ENCODE measurements at places on chromosomes 1 and 21.
A peak's percentile ranks its signal among the peaks of the same experiment; 100 is the strongest.

- no peak for DNase-seq
These were observed at the start of gene ZBTB18 for GRCh38 chr1:244050835-244051444. Gene ZBTB18, plus strand, starts transcription at chr1:244051283. Its CDS starts 149 bp downstream, at chr1:244051432.

DNA sequence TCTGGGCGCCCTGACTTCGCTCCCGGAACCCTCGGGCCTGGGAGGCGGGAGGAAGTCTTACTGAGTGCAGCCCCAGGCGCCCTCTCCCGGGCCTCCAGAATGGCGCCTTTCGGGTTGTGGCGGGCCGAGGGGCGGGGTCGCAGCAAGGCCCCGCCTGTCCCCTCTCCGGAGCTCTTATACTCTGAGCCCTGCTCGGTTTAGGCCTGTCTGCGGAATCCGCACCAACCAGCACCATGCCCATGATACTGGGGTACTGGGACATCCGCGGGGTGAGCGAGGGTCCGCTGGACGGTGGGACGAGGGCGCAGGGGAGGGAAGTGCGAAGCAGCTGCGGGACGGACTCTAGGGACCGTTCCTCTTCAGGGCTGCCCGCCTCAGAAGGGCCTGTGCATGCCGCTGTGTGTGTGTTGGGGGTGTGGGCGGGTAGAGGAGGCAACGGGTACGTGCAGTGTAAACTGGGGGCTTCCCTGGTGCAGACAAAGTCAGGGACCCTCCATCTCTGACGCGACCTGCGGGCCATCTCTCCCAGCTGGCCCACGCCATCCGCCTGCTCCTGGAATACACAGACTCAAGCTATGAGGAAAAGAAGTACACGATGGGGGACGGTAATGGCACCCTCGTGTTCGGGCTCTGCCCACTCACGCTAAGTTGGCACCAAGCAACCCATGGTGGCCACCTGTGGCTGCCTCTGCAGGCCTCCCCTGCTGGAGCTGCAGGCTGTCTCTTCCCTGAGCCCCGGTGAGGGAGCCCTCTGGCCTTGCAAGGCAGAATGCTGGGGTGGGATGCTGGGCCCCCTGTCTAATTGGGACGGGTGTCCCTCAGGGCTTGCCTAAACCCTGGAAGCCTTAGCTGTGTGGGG lies at the start of gene GSTM1:
Gene GSTM1 (plus strand): TSS at position 177 of the 859 bp plus-strand sequence. CDS start 57 bp downstream, at position 234.
- no peak for DNase-seq

DNA sequence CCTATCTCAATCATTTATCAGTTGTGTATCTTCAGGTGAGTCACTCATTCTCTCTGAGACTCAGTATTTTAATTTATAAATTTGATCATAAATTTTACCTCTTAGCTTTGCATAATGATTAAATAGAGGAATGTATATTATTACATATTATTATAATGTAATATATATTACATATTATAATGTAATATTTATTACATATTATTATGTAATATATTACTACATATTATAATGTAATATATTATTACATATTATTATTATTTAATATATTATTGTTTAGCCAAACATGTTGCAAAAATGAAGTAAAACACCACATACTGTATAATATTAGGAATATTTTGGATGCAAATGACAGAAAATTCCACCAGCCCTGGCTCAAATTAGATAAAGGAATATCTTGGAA lies 104.7 kb upstream of the NFIA start:
- no peak for DNase-seq

GRCh38 chr1:150469291-150469690 lies 17.9 kb upstream of the TARS2 start:
- no peak for DNase-seq

- DNase-seq = no peak
These were observed 615 bp upstream of the MRPS15 start for GRCh38 chr1:36464605-36465393.

DNA sequence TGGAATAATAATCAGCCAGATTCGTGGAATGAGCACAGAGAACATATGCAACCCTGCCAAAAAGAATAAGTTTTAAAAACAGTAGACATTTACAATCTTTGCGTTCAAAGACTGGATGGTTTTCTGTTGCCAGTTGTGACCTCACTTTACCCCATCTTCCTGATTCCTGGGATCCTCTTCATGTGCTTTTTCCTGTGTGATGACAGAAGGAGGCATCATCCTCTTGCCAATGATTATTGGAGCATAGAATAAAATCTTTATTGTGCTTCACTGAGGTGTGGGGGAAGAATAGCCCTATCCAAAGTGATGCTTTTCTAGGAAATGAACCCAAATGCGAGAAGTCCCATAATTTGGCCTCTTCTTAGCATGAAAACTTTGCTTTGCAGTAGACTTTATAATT lies 15.0 kb upstream of the BARHL2 start:
- no peak for DNase-seq

DNA sequence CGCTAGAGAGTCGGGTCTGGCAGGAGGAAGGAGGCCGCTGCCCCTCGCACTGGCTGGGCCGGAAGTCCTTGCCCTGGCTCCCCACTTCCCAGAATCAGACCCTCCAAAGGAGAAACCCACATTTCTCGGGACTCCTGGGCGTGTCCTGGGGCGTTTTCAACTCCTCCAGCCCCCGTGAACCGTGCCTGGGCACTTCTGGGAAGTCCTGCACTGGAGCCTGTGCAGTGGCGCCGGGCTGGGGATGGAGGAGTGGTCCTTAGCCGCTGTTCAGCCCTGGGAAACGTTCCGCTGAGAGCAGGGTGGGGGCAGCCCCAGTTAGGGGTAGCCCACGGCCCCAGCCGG lies 3.0 kb downstream of the IGSF21 start:
- no peak for DNase-seq

DNA sequence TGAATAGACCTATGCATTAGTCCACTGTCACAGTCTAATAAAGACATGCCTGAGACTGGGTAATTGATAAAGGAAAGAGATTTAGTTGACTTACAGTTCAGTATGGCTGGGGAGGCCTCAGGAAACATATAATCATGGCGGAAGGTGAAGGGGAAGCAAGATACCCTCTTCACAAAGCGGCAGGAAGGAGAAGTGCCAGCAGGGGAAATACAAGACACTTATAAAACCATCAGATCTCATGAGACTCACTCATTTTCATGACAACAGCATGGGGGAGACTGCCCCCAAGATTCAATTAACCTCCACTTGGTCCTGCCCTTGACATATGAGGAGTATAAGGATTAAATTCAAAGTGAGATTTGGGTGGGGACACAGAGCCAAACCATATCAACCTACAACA lies 59.4 kb downstream of the CAPN9 start:
- DNase-seq = no peak

DNA sequence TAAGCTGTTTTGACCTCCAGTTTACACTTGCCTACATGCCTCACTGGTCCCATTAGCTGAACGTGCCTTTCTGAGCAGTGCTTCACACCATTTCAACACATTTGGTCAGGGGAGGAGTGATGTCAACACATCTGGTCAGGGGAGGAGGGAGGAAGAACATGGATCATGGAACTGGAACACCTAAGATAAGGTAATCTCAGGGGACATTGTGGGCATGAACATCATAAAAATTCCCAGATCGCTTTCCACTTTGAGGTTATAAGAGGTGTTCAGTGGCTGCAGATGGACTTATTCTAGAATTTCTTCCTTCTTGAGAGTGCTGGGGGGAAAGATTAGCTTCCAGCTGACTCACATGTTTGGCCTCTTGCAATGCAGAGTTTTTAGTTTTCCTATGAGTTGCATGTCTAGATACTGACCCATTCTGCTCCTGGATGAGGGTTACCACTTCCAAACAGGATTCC lies 2.0 kb downstream of the QSOX1 start:
- DNase-seq = no peak

DNA sequence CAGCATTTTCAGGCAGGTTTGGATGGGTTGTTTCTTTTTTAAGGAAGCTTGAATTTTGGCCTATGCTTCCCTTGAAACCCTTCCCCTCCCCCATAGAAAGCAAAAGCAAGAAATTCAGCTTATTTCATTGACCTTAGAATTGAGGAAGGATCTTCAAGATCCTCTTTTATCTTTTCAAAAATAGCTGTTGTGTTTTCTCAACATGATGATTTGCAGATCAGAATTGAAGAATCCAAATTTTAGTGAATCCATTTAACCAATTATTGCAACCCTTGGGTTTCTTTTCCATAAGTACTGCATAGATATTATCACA lies 73.7 kb downstream of the LRRC8C start:
- DNase-seq = no peak

DNA sequence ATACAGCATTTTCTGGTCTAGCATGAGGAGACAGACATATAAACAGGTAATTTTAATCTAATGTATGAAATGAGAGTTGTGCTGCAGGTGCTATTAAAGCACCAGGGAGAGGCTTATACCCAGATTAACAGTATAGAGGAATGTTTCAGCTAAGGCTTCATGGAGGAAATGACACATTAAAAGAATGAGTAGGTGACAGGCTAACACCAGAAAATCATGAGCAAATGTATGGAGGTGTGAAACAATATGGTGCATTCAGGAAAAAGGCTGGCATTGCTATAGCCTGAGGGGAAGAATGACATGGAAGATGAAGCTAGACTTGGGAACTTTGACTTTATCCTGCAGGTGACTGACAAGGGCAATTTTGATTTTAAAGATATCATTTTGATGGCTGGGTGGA lies 7.0 kb downstream of the ARPC5 start:
- no peak for DNase-seq

DNA sequence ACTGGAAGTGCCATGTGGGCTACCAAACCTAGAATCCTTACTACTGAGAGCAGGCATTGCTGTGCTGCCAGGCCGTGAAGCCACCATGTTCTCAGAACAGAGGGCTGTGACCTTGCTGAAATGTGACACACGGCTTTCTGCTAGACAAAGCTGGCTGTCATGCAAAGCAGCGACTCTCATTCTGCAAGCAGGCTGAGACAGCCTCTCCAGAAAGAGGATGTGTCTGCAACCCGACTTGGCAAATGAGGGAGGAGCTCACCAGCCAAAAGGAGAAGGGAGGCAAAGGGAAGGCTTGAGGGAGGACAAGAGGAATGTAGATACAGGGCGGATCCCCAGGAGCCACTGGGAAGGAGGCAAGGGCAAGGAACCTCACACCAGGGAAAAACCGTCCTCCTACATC lies 85.7 kb upstream of the KRTAP19-8 start:
- no peak for DNase-seq

DNA sequence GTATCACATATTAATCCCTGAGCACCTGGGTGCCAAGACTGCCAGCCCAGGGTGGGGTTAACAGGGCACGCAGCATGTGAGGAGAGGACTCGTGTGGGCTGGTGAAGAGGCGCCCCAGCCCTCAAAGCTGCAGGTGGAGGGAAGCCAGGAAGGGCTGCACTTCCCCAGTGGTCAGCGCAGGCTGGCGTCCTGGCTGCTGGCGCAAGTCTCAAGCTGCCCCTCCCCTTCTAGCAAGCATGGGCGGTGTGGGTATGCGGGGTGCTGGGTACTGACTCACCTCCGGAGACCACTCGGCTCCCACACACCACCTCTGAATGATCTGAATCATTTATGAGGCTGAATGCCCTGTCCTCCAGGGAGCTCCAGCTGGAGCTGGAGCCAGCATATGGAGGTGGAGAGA lies 44.0 kb downstream of the EIF2D start:
- no peak for DNase-seq

DNA sequence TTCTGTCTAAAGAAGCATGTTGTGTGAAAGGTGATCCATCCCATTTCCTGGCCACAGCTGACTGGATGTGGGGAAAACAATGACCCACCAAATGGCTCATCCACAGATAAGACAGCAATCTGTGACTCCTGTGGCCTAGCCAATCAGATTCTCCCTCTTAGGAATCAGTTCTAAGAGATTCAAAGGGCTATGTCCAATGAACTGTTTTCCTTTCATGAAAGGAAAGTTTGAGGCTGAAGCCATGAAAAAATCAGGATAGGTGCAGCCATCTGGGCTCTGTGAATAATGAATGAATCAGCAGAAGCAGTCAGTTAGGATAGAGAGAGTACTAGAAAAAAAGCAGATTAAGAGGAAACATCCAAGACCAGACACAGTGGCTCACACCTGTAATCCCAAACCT lies 164.7 kb downstream of the NRIP1 start:
- DNase-seq = no peak

GRCh38 chr1:244386595-244386994 lies 65.1 kb downstream of the ADSS2 start:
- no peak for DNase-seq

DNA sequence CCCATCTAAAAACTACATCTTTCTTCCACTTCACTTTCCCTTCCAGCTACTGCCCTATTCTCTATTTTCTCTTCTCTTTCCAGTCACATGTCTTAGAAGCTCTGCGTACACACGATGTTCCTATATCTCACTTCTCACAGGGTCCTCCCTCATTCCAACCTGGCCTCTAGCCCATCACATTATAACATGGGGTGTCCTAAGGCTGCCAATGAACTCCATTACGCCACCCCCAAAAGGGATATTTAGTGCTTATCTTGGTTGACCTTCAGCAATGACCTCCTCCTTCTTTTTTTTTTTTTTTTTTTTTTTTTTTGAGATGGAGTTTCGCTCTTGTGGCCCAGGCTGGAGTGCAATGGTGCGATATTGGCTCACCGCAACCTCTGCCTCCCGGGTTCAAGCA lies 38.2 kb upstream of the FAM89A start:
- DNase-seq = no peak

DNA sequence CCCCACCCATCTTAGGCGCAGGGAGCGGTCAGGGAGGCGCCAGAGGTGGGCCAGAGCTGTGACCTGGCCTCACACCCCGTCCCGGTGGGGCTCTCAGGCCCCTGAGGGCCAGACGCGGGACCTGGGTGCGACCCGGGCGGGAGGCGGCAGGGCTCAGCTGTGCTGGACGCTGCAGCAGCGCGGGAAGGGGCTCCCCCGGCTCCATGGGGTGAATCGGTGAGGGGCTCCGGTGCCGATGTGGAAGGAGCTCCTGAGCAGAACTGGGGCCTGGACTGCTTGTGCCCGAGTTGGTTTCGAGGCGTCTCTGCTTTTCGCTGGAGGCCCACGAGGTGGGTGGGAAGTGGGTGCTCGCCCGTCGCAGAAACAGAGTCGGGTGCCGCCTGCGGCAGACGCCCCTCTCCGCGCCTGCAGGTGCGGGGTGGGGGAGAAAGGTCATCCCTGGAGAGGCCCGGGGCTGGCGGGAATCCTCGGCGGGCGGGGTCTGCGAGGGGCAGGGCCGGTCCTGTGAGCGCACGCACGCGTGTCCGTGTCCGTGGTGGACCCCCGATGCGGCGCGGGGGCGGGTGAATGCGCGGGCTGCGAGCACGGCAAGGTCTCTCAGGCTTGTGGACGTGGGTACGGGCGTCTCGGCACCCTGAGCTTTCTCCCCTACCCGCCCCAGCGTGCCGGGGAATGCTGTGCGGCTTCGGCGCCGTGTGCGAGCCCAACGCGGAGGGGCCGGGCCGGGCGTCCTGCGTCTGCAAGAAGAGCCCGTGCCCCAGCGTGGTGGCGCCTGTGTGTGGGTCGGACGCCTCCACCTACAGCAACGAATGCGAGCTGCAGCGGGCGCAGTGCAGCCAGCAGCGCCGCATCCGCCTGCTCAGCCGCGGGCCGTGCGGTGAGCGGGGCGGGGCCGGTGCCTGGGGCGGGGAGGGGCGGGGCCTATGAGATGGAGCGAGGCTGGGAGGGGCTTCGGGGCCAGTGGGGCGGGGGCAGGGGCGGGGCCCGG lies 20.4 kb downstream of the AGRN start:
- DNase-seq = peak; percentile 69

- no peak for DNase-seq
These were observed 72.4 kb downstream of the ABCA4 start for GRCh38 chr1:94048413-94049164.

GRCh38 chr1:65177457-65177856 lies 29.5 kb downstream of the AK4 start:
- DNase-seq = no peak
